Stimulated activated CD4-positive, alpha-beta T cell treated with anti-CD3 and anti-CD28 coated beads, Interleukin-15, amount 100 ng/mL, for 1 hour (primary cell): ENCODE measurements at places on chromosomes 7 and 10.

DNA sequence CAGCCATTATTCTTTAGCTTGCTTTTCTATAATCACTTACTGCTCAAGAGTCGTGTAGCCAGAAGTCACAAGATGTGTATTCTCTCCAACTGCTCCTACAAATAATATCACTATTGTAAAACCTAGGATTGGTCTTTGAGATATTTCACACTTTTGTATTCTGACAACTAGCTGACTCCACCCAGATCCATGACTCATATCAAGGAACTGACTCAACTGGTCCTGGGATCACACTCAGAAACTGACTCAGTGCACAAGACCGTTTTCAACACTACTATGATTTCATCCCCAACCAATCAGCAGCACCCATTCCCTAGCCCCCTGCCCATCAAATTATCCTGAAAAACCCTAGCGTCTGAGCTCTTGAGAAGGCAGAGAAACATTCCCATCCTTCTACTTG lies 56.5 kb upstream of the ORC5 start:
- no peak for DNase-seq

DNA sequence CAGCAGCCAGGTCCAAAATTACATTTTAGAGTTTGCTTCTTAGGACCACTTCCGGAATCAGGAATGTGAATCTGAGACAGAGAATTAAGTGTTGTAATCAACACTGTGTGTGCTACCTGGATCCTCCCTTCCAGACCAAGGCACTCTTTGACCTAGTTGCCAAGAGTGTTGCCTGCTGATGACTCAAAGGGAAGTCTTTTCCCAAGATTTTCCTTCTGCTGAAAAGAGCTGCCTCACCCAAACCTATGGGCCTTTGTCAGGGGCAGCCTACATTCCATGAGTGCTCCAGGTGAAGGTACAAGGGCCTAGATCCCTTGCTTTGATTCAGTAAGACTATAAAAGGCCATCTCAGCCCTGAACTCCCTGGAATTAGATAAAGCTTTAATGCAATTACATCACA lies 712.5 kb upstream of the ANKRD30A start:
- DNase-seq, result no peak

DNA sequence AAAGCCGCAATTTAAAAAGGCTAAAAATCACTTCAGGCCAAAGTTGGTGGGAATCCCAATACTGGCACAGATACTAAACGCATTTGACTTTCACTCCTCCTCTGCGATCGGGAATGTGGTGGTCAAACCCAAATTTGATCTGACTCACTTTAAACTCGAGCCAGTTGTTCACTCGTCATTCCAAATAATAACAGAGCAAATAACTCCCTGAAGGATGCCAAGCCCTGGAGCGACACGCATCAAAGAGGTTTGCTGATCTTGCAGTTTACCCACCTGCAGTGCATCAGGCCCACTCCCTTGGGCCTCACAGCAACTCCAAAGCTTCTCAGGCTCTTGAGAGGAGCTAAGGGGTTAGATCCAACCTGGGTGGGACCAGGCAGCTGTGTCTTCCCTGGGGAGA lies 12.2 kb downstream of the PTN start:
- no peak for DNase-seq

- DNase-seq, result no peak
Observed at GRCh38 chr7:136064081-136064480, 86.9 kb upstream of the MTPN start.

DNA sequence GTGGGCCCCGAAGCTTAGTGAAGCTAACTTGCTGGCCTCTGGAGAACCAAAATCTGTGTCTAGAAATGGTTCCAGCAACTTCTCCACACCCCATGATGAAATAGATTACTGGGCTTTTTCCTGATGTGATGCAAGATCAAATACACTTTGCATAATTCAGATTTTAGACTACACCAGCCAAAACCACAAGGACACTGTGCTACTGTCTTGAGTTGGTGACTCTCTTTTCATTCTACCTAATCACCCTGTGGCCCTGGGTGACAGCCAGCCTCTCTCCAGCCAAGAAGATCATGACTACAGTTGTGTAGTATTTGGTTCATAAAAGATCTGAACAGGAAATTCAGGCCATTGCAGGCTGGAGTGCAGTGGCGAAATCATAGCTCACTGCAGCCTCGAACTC lies 22.2 kb downstream of the AZGP1 start:
- DNase-seq, result no peak

- no peak for DNase-seq
Observed at GRCh38 chr10:25112016-25112415, 62.8 kb upstream of the GPR158 start.
